ENCODE measurements at places on chromosomes 3 and 15.
A peak's percentile ranks its signal among the peaks of the same experiment; 100 is the strongest.

- H3K4me3 ChIP-seq: no peak overlapping the region
- H3K27ac ChIP-seq: no peak overlapping the region
- no peaks in the 10 kb centered on the region for H3K36me3 ChIP-seq
- no peaks in the 10 kb centered on the region for H3K4me1 ChIP-seq
These were observed 219.2 kb upstream of the NAALADL2 start for GRCh38 chr3:174639970-174640369.

- DNase-seq: no peak
- H3K4me1 ChIP-seq: no peaks in the 10 kb centered on the region
- H3K36me3 ChIP-seq: no peaks in the 10 kb centered on the region
- no peak overlapping the region for H3K27ac ChIP-seq
- H3K27me3 ChIP-seq: peaks cover 7% of the 10 kb centered on the region
These were observed 473.6 kb downstream of the MCTP2 start for GRCh38 chr15:94704946-94705345.

- no peak overlapping the region for H3K4me3 ChIP-seq
- no peaks in the 10 kb centered on the region for H3K36me3 ChIP-seq
- peaks cover 10% of the 10 kb centered on the region for H3K4me1 ChIP-seq
- DNase-seq: no peak
- H3K27me3 ChIP-seq: peaks cover 13% of the 10 kb centered on the region
- no peak overlapping the region for H3K27ac ChIP-seq
These were observed 128.1 kb upstream of the ADPGK start for GRCh38 chr15:72911626-72912025.

DNA sequence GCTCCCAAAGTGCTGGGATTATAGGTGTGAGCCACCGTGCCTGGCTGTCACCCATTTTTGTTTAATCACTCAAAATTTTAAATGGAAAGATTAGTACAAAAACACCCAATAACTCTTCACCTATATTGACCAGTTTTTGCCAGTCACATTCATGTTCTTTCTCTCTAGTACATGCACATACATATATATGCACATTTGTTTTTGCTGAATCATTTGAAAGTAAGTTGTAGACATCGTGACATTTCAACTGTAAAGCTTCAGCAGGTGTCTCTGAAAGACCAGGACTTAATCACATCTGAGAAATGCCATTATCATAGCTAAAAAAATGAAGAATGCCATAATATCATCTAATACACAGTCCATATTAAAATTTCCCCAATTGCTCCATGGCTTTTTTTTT is 6.5 kb upstream of the SEMA4B start:
- no peak for DNase-seq
- H3K4me1 ChIP-seq: peaks cover 25% of the 10 kb centered on the region
- H3K36me3 ChIP-seq: no peaks in the 10 kb centered on the region

DNA sequence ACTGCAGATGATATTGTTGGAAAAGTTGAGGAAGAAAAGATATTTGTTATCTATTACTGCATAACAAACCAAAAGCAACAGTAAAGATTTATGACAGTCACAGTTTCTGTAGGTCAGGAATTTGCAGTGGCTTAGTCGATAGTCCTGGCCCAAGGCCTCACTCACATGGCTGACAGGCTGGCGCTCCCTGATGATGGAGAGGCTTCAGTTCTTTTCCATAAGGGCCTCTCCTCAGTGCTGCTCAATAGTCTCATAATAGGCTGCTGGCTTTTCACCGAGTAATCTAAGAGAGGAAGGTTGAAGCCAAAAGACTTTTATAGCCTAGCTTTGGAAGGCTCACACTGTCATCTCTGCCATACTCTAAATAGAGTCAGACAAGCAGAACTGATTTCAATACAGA is 17.7 kb downstream of the IREB2 start:
- no peaks in the 10 kb centered on the region for H3K27me3 ChIP-seq
- no peak overlapping the region for H3K4me3 ChIP-seq
- DNase-seq: no peak
- H3K27ac ChIP-seq: peak overlapping the region; percentile 81
